ENCODE measurements at places on chromosomes 13 and 19. TPM values are rescaled to one million over a fixed set of nuclear protein-coding genes. Genes with fewer than 3 reads are reported as not detected.

DNA sequence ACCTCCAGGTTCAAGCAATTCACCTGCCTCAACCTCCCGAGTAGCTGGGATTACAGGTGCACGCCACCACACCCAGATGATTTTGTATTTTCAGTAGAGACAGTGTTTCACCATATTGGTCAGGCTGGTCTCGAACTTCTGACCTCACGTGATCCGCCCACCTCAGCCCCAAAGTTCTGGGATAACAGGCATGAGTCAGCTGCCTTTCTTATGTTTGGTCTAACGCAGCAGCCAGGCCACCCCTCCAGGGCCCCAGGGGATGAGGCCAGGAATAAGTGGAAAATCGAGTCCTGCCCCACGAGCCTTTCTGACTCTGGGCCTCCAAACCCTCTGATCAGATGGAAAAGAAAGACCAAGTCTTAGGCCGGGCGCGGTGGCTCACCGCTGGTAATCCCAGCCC lies 44.5 kb downstream of the CERS4 start:
- no peak for DNase-seq

Gene VMAC
- 2.3 TPM for total RNA-seq

GRCh38 chr19:15358918-15359317 lies 20.7 kb downstream of the AKAP8 start:
- no peak for DNase-seq

DNA sequence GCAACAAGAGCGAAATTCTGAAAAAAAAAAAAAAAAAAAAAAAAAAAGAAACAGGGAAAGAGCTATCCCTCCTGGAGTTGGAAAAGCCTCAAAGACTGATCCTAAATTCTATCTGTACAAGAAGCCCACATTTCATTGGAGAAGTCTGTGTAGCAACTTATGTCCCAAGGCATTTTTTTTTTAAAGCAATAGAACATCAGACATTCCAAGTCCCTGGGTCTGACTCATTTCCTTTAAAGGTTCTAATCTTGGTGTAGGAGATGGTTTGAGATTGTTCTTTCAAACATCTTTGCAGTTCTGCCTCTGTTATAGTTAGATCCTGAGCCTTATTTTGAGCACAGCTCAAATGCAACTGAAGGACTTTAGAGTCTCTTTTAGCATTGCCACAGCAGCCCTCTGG lies 706.5 kb upstream of the MIR17HG start:
- no peak for DNase-seq

DNA sequence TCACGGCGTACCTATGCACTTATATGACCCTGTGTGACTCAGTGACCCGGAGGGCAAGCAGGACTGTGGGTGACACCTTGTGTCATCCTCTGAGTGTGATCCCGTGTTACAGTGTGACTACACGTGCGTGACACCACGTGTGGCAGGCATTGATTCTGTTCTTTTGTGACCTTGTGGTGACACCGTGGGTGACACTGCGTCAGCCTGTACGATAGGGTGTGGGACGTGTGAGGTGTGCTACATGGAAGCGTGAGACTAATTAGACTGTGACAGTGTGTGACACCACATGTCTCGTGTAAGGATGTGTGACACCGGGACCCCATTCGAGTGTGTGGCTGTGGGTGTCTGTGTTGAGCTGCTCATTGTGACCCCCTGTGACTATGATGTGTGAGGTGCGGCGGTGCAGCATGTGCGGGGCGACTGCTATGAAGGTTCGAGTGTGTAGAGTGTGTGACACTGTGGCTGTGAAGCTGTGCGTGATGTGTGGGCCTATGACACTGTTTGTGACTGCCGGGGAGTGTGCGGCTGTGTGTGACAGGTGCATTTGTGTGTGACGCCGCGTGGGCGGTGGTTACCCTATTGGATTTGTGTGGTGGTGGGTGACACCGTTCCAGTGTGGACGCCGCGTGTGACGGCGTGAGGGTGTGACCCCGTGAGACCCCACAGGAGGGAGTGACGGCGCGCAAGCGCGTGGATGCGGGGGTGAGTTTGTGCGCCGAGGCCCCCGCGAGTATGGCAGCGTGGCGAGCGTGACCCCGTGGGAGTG lies 399 bp upstream of the SPTBN4 start:
- DNase-seq = peak; percentile 89

Gene TEKTIP1
- total RNA-seq = 2.5 TPM

DNA sequence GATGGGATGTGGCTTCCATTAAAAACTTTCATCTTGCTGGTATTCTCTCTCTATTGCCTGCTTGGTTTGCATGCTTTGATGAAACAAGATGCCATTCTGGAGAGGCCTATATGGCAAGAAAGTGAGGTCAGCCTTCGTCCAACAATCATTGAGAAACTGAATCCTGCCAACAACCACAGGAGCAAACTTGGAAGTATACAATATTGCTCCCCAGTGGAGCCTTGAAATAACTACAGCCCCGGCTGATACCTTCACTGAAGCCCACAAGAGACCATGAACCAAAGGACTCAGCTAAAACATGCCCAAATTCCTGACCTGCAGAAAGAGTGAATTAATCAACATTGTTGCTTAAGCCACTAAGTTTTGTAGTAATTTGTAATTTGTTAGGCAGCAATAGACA lies 82.5 kb upstream of the FGF14 start:
- no peak for DNase-seq

Gene CEACAM16
- total RNA-seq = not detected

Gene CAPS
- total RNA-seq = 2.2 TPM

- DNase-seq = no peak
Measured at GRCh38 chr13:50038266-50038665, 23.0 kb downstream of the KCNRG start.

Data from activated CD4-positive, alpha-beta T cell treated with anti-CD3 and anti-CD28 coated beads for 36 hours (primary cell).